Anterior cingulate cortex (tissue), 58 donors: ENCODE measurements at places on chromosomes 7 and 10.

DNA sequence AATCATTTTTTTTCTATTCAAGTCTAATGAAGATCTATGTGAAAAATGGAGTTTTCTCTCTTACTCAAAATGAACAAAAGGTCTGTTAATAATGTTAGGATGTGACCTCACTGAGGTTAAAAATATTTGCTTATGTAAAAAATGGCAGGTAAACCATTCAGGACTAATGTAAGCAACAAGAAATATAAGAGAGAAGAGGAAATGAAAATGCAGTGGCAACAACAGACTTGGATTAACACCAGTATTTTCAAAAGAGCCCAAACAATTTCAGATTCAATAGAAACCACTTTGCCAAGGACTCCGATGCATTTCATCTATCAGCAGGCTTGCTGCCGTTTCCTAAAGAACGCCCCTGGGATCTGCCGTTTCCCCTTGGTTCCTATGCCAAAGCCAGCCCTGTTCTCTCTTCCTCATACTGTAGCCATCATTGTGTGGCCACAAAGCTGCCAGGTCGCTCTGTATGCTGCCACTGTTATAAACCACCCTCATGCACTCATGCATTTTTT is 66.4 kb downstream of the MTURN start:
- DNase-seq = no peak

DNA sequence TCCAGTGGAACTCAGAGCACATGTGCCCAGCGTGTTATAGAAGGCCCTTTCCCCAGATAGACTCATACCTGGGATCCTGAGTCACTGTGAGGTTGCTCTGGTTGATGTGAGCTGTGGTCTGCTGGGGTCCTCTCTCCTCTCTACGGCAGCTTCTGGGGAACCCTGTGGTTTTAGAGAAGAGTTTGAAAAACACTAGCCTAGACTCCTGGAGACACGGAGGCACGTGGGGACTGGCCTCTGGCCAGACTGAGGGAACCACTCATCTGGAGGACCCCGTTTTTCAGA is 10.3 kb downstream of the ZNF775 start:
- no peak for DNase-seq

DNA sequence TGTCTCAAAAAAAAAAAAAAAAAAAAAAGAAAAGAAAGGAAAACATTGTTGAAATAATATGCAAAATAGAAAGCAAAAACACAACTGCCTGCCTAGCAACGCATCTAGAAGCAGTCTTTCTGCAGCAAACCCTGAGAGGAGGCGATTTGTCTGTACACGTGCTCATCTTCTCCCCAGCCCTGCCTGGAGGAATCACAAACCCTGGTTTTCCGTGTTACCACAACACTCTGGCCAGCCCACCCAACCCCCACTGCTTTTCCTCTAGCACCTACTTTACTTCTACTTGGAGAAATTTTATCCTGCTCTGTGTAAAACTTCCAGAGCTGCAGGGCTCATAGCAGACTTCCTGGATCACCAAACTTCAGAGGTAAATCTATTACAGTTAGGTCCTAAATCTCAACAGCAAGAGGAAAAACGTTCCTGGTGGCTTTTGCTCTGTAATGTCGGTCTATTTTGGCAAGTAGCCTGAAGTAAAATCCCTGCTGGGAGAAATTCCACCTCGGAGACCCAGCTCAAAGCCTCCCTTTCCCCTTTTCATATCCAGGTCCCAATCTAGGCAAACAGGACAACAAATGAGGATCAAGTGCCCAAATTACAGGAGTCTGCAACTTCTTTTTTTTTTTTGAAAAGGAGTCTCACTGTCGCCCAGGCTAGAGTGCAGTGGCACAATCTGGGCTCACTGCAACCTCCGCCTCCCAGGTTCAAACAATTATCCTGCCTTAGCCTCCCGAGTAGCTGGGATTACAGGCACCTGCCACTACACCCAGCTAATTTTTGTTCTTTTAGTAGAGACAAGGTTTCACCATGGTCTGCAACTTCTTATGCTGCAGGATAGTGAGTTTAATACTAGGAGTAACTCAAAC is 91.6 kb downstream of the DNMBP start:
- no peak for DNase-seq

GRCh38 chr10:132685101-132685891 is 100.7 kb downstream of the NKX6-2 start:
- peak; percentile 76 for DNase-seq

DNA sequence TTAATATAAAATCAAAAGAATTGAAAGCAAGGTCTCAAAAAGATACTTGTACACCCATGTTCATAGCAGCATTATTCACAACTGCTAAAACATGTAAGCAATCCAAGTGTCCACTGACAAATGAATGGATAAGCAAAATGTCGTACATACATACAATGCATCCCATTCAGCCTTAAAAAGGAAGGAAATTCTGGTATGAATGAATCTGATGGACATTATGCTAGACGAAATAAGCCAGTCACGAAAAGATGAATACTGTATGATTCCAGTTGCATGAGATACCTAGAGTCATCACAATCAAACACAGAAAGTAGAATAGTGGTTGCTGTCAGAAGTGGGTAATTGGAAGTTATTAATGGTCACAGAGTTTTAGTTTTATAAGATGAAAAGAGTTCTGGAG is 9.5 kb upstream of the TAC1 start:
- no peak for DNase-seq

DNA sequence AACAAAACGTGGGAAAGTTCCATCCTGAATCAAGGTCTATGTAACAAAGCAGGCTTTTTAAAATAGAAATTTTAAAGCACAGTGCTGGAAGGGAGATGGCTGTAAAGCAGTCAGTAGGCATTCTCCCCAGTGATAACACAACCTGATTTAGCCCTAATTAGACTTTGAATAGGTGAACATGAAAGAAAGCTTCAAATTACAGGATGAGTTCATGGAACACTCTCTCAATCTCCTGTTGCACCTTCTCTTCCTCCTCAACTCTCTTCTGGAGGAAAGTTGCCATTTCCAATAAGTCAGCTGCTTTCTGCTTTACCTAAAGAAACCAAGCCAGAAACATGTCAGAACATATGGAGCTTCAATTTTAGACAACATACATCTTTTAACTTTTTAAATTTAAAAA is 20.1 kb downstream of the SFR1 start:
- DNase-seq = no peak

- DNase-seq = no peak
Measured at GRCh38 chr7:94364816-94365215, 29.9 kb upstream of the COL1A2 start.

DNA sequence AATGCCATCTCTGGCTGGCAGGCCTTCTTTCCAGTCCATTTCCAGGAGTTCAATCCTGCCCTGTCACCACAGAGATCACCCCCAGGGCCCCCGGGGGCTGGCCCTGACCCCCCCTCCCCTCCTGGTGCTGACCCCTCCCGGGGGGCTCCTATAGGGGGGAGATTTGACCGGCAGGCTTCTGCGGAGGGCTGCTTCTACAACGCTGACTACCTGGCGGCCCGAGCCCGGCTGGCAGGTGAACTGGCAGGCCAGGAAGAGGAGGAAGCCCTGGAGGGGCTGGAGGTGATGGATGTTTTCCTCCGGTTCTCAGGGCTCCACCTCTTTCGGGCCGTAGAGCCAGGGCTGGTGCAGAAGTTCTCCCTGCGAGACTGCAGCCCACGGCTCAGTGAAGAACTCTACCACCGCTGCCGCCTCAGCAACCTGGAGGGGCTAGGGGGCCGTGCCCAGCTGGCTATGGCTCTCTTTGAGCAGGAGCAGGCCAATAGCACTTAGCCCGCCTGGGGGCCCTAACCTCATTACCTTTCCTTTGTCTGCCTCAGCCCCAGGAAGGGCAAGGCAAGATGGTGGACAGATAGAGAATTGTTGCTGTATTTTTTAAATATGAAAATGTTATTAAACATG is 6.0 kb downstream of the CHPF2 start:
- DNase-seq = no peak

DNA sequence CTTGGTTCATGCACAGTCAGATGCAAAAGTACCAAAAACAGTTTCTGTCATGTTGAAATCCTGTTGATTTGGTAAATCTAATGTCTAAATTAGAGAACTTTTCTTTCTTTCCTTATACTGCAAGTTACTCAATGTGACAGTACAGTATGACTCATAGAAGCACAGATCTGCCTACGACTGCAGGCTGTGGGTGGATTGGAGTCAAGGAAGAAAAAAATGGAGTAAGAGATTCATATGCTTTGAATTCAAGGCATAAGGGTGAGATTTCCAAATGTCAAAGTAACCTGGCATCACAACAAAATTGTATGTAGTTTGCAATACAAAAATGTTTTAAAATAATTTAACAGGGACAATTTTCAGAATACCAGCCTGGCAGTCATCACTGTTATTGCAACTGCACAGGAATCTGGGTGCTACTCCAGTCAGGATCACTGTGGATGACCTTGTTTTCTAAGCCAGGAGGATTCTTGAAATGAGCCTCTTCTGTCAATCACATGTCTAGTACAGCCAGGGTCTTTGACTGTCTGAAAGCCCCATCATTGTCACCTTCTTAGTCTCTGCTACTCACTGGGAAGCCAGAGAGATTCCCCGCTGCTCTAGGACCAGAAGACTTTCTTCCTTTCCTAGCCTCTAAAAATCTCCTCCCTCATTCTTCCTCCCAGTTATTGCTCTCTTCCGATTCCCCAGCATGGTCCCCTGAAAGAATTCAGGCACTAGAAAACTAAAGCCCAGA is 83.6 kb downstream of the CD36 start:
- no peak for DNase-seq

- no peak for DNase-seq
Measured at GRCh38 chr7:148299350-148300276, 291.0 kb upstream of the C7orf33 start.

GRCh38 chr7:54653905-54654304 is 105.1 kb downstream of the SEC61G start:
- no peak for DNase-seq

GRCh38 chr10:86653379-86653778 is 968 bp upstream of the OPN4 start:
- no peak for DNase-seq

GRCh38 chr10:23525406-23525805 is 86.5 kb downstream of the OTUD1 start:
- no peak for DNase-seq

DNA sequence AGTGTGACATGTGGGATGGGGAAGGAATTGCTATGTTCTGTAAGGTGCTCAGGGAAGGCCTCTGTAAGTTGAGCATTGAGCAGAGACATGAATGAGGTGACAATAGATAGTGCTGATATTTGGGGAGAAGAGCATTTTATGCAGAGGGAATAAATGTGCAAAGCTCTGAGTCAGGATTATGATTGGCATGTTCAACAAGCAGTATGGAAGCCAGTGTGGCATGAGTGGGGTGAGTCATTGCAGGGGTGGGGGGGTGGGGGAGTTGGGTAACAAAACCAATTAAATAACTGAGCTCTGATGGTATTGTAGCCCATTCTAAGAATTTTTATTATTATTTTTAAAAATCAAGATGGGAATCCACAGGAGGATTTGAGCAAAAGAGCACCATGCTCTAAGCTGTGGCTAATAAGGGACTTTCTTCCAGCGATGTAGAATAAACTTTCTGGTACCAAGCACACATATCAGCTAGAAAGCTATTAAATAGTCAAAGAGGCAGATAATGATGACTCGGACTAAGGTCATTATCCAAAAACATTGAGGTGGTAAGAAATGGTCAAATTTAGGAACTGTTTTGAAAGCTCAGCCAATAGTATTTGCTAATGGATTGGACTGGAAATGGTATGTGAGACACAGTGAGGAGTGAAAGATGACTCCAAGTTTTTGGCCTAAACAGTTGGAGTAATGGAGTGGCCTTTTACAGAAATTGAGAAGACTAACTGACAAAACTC is 96.4 kb downstream of the PRKG1 start:
- no peak for DNase-seq

GRCh38 chr7:17638727-17639126 is 301.6 kb downstream of the SNX13 start:
- DNase-seq = no peak
